ENCODE measurements at places on chromosomes 2 and 18. TPM values are rescaled to one million over a fixed set of nuclear protein-coding genes. Genes with fewer than 3 reads are reported as not detected.

Gene SCN3A
- not detected for total RNA-seq

Gene SERPINB4
- total RNA-seq: not detected

Gene ABCB11
- total RNA-seq: 0.53 TPM

Gene C2orf92
- total RNA-seq: 3.5 TPM

Gene EMILIN1
- total RNA-seq: 9.8 TPM

Gene EVX2
- total RNA-seq: not detected
